ENCODE measurements at places on chromosomes 1 and 21. TPM values are rescaled to one million over a fixed set of nuclear protein-coding genes. Genes with fewer than 3 reads are reported as not detected.

PCBP3 gene
- 0.23 TPM for total RNA-seq

DNA sequence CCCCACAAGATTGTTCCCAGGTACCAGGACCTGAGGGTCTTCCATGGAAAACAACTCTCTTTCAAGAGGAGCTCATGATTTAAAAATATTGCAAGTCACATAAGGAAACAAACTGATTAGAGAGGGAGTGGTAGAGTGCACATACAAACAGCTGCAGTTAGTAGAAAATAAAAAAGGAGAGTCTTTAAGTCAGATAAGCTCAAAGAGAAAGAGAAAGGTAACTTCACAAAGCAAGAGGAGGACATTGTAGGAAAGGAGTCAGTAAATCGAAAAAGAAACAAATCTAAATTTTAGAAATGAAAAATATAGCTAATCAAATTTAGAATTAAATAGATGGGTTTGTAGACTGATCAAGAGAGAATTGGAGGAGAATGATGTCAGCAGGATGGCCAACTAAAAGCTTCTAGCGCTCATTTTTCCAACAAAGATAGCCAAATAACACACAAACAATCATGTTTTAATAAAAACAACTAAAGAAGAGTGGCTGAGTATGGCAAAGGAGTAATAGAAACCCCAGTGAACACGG lies 86.1 kb upstream of the CD53 start:
- no peak for DNase-seq

DNA sequence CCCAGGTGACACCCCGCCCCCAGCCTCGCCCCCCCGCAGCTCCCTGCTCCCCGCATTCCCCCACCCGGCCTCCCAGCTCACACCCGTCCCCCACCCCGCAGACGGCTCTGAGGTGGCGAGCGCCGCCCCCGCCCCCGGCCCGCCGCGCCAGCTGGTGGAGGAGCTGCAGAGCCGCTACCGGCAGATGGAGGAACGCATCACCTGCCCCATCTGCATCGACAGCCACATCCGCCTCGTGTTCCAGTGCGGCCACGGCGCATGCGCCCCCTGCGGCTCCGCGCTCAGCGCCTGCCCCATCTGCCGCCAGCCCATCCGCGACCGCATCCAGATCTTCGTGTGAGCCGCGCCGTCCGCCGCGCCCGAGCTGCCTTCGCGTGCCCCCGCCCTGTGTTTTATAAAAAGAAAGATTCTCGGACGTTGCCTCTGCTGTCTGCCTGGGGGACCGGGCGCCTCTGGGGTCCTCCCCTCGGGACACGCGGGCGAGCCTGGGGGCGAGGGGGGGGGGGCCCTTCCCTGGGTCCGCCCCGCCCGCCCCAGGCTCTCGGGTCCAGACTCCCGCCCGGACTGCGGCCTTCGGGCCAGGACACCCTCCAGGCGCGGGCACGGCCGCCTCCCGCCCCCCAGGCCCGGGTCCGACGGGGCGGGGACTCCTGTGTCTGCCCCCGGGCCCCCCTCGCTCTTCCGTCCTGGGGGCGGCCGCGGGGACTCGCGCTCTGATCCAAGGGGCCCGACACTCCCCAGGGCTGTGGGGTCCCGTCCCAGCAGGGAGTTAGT lies 1.6 kb upstream of the MMP23B start:
- DNase-seq, result no peak

GRCh38 chr21:28916150-28916893 lies 76.4 kb downstream of the LTN1 start:
- DNase-seq, result no peak

- peak; percentile 63 for DNase-seq
Measured at GRCh38 chr1:35883635-35884101, 659 bp downstream of the AGO1 start.

All from MG63 (cell line).